AG04450 (cell line): ENCODE measurements at places on chromosomes 3 and 15.

- DNase-seq, result no peak
These were observed 24.4 kb downstream of the NR2F2 start for GRCh38 chr15:96354731-96355567.

- DNase-seq, result peak; percentile 87
These were observed 72.6 kb downstream of the MYO1E start for GRCh38 chr15:59299929-59300617.

GRCh38 chr3:155766206-155766605 lies 21.3 kb upstream of the PLCH1 start:
- peak; percentile 51 for DNase-seq

DNA sequence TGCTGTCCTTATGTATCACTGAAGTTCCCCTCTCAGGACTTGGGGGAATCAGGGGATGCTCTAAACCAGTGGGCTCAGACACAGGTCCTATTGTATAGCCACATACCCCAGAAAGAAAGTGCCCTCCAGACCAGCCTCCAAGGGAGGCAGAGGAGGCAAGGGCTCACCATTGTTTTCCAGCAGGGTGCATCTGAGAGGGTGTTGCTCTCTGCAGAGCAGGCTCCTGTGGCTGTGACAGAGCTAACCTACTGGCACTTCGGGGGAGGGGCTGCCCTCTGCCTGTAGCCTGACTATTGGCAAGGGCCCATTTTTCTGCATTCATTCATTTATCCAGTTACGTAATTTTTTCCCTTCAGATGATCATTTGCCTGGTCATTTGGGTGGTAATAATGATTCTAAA lies 39.9 kb downstream of the EEFSEC start:
- DNase-seq, result no peak

- DNase-seq, result no peak
These were observed 125.9 kb upstream of the SLC7A14 start for GRCh38 chr3:170711786-170712185.

GRCh38 chr15:68874788-68875187 lies 54.1 kb upstream of the ANP32A start:
- DNase-seq, result no peak

DNA sequence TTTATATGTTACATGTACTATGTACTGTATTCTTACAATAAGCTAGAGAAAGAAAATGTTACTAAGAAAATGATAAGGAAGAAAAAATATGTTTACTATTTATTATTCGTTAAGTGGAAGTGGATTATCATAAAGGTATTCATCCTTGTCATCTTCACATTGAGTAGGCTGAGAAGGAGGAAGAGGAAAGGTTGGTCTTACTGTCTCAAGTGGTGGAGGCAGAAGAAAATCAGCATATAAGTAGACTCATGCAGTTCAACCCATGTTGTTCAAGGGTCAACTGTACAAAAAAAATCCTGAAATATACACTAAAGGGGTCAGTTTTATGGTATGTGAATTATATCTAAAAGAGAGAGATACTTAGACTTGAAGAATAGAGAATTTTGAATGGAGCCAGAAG lies 5.7 kb downstream of the HMG20A start:
- no peak for DNase-seq

DNA sequence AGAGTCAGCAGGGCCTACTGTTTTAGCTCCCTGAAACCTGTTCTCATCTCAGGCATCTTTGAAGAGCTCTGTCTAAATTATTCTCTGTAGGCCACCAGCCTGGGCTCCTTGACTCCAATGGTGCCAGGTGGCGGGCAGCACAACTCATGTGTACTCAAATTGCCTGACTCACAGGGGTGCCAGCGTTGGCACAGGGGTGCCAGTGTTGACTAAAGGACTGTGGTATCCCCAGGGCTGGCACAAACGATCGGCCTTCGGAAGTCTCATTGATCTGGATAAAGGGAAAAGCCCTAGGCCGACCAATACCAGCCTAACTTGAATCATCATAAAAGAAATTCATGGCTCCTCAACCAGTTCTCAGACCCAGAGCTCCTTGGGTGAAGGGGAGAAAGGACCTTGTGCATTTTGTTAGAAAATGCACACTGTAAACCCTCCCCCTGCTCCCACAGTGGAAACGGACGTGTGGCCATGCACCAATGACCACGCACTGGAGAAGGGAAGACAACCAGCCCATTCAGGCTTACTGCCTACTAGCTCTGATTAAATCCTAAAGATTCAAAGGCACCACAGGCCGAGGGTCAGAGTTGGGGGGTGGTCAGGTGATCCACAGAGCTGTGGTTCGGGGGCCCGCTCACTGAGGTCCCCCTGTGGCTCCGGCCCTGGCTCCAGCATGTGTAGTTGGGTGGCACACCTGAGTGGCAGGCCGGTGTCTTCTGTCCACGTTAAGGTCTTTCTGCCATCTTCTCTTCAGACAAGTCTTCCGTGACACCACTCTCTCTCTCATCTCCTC lies 68.9 kb downstream of the NIPA2 start:
- no peak for DNase-seq

- DNase-seq, result no peak
These were observed 155.2 kb downstream of the FAM43A start for GRCh38 chr3:194840661-194841514.

DNA sequence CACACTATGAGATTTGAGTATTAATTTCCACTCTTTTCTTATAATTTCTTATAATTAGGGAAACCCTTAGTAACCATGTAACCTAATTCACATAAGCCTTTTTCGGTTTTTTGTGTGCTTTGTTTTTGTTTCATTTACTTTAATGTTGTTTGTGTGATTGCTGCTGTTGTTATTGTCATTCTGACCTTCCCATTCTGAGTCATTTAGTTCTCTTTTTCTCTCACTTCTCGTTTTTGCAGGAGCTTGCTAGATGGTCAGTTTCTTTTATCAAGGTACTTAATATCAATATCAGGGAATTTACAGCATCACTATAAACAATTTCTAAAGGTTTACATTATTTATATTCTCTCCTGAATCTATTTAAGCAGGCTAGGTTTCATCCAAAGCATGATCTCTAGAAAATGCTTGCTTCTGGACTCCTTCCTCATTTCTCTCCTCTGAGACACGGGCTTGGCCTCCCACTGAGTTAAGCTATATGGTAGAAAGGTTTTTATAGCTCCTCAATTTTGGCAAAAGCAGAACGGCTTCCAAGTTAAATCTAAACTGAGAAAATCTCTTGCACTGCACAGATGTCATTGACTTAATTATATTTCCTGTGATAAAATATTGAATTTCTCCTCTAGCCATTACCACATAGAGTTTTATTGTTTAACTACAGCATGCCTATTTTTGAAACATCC lies 534.2 kb downstream of the NSUN3 start:
- DNase-seq, result no peak

GRCh38 chr3:28940530-28940929 lies 340.3 kb upstream of the RBMS3 start:
- DNase-seq, result peak; percentile 78

DNA sequence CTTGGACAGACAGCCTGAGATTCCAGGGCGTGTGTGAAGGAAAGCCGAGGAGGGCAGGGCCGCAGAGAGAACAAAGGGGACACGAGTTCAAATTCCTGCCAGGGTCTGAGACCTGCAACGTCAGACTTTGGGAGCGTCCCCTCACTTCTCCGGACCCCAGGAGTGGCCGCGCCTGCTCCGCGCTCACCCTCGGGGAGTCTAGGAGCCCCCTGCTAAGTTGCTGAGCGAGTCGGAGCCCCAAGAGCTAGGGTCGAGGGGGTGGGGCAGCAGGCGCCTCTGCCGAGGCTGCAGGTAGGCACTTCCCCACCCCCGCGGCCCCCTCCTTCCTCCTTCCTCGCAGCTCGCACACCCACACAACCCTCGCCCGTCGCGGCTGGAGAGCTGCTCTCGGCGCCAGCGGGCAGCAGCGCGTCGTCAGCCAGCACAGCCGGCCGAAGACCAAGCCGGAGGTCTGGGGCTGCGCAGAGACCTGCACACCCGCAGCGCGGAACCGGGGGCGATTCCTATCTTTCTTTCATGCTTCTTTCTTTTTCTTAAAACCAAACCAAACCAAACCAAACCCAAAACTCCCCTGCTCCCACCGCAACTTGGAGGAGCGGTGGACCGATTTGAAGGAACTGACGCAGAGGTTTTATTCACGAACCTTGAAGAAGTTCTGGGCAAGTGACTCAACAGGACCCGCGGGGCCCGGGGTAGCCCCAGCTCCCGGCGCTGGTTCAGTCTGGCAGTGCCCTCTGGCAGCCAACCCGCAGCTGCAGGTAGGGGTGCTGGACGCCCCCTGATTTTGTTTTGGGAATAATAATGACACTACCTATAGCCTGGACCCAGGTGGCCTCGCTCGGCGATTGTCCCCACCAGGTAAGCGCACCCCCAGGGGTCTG lies at the start of gene ANKRD34C:
Gene ANKRD34C, plus strand, starts transcription at position 352 of the 881 bp plus-strand sequence. CDS start 10,563 bp downstream, outside the sequence.
- no peak for DNase-seq

DNA sequence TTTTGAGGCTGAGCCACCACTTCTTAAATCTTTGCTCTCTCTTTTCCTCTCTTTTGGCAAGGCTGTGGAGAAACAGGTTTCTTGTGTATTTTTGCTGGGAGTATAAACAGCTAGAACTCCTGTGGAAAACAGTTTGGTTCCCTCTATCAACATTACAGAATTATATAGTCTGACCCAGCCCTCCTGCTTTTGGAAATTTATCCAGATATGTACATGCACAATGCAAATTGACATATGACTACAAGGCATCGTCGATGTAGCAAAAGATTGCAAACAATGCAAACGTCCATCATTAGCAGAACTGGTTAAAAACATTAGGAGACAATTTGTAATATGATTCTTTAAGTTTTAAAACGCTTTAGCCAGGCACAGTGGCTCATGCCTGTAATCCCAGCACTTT lies 12.5 kb upstream of the MYO1E start:
- DNase-seq, result no peak

DNA sequence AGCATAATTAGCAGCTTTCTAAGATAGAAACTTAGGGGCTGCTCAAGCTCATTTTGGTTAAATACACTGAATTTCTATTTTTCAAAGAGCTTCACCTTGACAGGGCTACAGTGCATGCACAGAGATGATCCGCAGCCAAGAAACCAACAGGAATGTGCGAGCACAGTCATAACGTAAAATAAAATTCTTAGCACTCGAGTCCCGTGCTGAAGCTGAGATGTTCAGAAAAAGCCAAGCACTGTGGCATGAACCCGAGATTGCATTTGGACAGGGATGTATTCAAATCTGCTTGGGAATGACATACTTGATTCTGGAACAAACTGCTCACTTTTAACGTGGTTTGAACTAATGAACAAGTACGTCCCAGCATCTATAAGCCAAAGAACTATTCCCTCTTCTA lies 340.3 kb downstream of the FOXP1 start:
- no peak for DNase-seq

- no peak for DNase-seq
These were observed 22.2 kb upstream of the IGF1R start for GRCh38 chr15:98626153-98626552.

- no peak for DNase-seq
These were observed 115.1 kb upstream of the FAM174B start for GRCh38 chr15:92770641-92771040.

DNA sequence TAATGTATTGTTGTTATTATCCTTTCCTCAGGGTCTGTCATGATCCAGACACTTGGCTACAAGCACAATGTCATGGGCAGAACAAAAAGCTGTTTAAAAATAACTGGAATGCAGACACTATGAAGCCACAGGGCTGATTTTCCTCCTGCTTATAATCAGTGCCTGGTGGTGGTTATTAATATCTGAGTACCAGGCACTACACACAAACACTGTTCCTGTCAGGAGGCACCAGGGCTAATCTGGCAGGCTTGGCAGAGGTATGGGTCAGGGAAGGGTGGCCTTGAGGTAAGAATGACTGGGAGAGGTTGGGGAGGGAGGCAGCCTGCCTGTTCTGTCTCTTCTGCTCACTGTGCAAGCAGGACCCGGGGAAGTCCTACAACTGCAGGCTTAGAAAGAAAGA lies 67.2 kb downstream of the WDR76 start:
- DNase-seq, result no peak

GRCh38 chr15:87712211-87712610 lies 544.3 kb downstream of the NTRK3 start:
- DNase-seq, result no peak

- no peak for DNase-seq
These were observed 75.1 kb upstream of the LMOD3 start for GRCh38 chr3:69197455-69197854.

GRCh38 chr3:177213801-177214535 lies 16.7 kb upstream of the TBL1XR1 start:
- DNase-seq, result no peak

DNA sequence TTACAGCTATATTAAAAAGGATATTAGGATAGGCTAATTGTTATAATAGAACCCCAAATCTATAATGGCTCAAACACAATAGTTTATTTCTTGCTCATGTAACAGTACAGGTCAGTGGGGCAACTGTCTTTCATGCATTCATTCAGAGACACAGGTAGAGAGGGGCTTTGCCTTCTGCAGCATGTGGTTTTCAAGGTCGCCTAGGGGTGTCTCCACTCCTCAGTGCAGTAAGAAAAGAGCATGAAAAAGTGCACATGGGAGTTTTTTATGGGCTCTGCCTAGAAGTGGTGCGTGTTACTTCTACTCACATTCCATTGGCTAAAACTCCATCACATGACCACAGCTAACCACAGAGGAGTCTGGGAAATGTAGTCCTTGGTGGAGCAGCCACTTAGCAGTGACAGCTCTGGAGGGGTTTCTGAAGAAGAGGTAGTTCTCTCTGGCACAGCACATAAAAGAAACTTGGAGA lies 1.8 kb downstream of the ZBTB38 start:
- DNase-seq, result no peak

- no peak for DNase-seq
These were observed 7.5 kb upstream of the TARS3 start for GRCh38 chr15:101731746-101732145.

DNA sequence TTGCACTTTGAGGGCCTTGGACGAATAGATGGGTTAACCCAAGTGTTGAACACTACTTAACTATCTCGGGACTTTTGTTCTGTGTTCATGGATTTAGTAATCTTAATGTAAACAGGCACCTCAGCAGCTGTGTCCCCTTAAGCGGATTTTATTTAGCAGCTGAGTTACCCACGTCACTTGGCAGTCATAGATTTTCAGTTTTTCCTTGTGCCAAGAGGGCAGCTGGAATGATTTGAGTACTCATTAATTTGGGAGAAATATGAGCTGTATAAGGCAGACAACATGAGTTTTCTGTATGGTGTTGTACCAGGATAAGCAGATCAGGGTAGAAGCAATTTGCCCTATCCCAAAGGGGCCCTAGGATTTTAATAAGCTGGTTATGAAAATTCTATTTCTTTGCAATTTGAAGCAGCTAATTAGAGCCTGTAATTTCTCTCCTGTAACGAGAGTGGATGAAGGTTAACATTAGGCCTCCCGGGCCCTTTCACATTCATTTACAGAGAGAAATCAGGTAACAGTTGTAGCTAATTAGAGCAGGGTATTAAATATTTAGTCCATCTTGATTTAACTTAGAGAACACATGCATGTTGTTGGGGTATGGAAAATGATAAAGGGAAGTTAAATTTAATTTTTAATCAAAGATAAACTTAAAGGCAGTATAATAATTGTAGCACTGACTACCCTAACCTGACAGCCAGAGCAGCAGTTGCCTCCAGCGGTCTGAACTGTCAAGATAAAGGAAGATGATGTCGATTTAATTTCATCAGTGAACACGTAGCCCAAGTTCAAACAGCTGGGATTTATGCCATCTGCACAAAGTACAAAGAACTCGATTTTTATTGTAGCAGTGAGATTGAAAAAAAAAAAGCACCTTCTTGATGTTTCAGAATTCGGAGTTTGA lies 194.5 kb downstream of the LRTM1 start:
- DNase-seq, result no peak
